ENCODE measurements at places on chromosomes 7 and 10. TPM values are rescaled to one million over a fixed set of nuclear protein-coding genes. Genes with fewer than 3 reads are reported as not detected.

DNA sequence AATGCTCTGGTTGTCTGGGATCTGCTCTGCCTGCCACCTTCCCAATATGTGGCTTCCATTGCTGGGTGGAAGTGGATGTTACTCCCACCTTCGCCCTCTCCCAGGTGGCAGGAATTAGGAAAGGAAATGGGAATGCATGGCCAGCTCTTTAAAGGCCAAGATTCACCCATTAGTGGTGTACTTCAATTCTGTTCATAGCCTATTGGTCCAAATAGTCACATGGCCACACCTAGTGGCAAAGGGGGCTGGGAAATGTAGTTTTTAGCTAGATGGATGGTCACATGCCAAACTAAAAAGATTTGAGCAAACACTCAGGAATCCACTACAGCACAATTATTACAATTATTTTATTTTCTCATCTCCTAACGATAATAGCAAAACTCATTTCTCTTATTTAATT is 135.1 kb downstream of the NPY start:
- DNase-seq: no peak

GRCh38 chr10:20993830-20994527 is 96.9 kb upstream of the NEBL start:
- no peak for DNase-seq

SNCG gene
- total RNA-seq: 18.9 TPM

DNA sequence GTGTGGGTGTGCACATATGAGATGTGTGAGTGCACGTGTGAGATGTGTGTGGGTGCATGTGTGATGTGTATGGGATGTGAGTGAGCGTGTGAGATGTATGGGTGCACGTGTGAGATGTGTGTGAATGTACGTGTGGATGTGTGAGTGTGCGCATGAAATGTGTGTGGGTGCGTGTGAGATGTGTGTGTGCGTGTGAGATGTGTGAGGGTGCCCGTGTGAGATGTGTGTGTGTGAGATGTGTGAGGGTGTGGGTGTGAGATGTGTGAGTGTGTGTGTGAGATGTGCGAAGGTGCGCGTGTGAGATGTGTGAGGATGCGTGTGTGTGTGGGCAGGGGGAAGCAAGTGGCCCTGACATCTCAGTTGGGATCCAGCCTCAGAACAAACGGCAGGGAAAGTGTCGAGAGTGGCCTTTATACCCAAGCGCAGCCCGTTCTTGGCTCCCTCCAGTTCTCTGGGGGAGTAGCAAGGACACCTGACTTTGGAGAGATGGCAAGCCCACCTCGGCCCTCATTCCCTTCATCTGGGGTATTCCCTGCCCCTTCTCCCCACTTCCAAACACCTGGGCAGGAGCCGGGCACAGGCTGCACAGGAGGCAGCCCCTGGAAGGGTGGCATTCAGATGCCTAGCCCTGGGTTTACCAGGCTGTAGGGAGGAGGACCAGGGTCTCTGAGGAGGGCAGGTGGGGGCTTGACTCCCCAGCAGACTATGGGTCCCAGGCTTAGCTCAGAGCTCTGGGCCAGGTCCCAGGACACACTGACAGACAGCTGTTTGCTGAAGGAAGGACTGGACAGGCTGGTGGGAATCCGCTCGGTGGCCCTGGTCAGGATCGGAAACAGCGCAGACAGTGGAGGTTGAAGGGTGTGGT is 31.6 kb downstream of the PPIF start:
- DNase-seq: no peak

CYP26C1 gene
- total RNA-seq: 0.23 TPM
